ENCODE measurements at places on chromosomes 5 and 9. TPM values are rescaled to one million over a fixed set of nuclear protein-coding genes. Genes with fewer than 3 reads are reported as not detected.
A peak's percentile ranks its signal among the peaks of the same experiment; 100 is the strongest.

PSMB7 gene
- total RNA-seq: 185 TPM

DNA sequence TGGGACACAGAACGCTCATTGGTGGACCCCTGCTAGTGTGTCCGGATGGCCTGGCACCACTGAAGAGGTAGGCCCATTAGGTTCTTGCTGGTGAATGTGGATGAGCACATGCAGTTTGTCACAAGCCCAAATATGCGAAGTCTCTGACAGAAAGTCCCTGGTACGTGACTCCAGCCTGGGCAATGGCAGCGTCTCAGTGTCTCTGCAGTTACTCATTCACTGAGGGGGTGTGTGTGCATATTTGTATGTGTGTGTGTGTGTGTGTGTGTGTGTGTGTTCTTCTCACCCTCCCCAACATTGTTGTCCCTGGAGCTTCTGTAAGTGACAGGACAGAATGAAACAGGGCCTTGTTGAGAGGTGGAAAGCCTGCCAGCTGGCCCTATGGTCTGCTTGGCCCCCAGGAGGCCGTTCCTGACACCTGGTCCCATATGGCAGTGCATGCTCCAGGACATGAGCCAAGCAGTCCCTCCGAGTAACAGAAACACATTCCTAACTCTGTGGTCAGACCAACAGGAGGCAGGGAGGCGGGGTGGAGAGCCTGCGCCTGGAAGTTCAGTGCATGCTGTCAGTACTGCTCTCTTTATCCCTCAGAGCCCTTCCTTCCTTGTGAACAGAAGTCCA is 169.9 kb downstream of the SLC28A3 start:
- peak; percentile 91 for DNase-seq

DNA sequence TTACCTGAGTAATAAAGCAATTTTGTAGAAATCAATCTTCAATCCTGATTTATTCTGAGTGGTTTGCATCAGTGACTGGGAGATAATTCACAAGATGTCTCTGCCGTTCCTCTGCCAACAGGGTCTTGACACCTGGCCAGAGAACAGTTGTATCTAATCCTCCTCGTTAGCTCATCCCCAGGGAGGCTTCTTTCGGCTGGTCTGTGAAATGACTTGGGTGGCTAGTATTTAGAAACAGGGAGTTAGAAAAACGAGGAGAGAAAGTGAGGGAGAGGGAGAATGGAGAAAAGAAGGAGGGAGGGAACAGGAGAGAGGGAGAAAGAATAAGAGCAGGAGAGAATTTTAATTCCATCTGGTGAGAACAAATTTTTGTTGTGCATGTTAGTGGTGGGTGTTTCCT is 600.2 kb upstream of the TLE4 start:
- DNase-seq: no peak

GRCh38 chr5:98723061-98723460 is 50.4 kb upstream of the RGMB start:
- DNase-seq: no peak

- no peak for DNase-seq
Measured at GRCh38 chr9:101626295-101626694, 31.5 kb upstream of the PPP3R2 start.

GRCh38 chr9:22036866-22037626 is 27.9 kb upstream of the CDKN2B start:
- no peak for DNase-seq
